Neuronal stem cell (in vitro differentiated cells): ENCODE measurements at places on chromosomes 2 and 18.

DNA sequence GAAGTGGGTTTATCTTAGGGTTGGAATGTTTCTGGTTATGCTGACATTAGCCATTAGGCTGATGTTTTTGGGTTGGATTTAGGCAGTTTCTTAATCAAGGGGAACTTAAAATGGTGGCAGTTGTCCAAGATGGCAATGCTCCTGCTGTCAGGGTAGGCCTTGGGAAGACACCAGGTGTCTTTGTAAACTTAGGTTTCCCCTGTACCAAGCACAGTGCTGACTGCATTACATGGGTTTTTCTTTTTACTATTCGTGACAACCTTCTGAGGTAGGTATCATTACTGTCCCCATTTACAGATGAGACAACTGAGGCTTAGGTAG lies 528 bp upstream of the ATG16L1 start:
- DNase-seq = no peak

DNA sequence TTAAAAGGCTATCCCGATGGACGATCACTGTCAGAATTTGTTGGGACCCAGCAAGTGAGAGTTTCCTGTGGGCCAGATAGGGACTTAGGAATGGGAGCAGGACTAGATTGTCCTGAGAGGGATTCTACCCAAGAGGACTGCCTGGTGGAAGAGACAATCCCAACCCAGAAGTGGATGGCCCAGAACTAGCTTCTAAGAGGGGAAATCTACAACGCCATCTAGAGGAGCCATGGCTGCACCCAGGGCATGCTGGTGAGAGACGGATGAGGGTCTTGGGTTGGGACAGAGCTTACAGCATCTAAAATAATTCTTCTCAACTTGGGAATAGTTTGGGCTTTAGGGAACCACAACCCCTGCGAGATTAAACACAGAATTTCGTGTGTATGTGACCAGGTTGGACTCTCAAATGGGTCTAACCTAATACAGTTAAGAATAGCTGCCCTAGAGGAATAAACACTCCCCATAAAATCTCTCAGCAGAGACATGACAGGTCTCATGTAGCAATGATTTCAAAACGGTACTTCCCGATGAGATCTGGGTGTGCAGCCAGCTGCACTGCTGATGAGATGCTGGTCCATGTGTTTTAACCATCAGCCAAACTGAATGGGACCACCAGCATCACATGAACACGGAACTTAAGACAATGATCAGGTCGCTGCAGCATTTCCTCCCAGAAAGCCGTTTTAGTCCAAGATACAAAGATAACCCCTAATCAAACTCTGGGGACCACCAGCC lies 50.8 kb downstream of the CCBE1 start:
- DNase-seq = no peak

DNA sequence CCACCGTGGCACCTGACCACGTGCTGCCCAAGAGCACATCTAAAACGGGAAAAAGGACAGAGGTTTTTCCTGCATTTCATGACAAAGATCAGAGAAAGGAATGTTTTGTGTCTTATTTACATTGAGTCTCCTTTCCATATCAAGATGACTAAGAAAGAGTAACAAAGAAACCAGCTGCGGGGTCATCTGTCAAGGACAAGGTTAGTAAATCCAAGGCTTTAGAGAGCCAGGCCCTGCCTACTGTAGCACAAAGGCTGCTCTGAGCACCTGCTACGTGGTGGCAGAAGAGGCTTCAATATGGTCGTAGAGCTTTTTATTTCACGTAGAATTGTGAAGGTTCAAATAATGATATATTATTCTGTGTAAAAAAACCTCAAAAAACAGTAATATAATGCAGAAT lies 51.0 kb downstream of the PRELID3A start:
- no peak for DNase-seq

DNA sequence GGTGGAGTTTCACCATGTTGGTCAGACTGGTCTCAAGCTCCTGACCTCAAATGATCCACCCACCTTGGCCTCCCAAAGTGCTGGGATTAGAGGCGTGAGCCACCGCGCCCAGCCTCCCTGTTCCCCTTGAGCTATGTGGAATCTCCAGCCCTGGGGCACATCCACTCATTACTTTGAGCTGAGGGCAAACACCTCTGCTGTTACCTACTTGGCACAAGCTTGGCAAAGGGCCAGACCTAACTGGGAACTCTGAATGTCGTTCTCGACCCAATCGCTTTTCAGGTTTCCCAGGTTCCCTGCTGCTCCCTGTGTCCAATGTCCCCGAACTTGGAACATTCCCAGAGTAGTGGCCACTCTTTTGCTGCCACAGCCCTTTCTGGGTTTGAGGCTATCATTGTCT lies 40.6 kb downstream of the CHST10 start:
- no peak for DNase-seq

DNA sequence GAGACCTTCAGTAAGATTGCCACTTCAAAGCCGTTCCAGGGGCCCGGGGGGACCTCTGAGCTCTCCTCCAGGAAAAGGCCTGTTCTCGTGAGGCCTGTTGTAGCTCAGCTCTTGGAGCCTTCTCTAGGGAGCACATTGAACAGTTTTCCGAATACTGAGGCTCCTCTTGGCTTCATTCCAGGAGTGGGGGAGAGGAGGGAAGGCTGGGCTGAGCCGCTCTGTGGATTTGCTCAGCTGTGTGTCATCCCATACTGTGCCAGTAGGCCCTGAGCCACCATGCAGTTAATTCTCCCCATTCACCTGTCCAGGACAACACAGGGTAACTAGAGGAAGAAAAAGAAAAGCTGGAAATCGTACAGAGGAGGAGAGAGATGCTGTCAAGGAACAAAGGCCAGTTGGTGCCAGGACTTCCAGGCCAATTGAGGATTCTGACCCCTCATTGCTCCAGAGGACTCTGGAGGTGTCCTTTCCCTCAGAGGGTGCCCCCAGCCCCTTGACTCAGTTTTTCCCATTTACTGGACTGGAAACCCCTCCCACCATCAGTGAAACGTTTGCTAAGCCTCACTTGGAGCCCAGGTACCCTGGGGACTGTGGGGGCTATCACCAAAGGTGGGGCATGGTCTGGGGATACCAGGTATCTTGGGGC lies 41.4 kb downstream of the HS1BP3 start:
- DNase-seq = no peak

DNA sequence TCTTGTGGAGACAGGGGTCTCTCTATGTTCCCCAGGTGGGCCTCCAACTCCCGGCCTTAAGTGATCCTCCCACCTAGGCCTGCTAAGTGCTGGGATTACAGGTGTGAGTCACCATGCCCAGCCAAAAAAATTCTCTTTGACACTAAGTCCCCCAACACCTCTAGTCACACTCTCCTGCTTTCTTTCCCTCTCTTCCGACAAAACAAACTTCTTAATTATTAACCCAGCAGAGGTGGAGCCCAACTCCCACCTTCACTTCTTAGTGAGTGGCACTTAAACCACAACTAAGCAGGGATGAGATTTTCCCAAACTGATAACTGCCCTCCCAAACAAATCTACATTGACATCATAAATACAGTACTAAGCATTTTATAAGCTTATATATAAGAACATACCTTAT lies 60.5 kb upstream of the PMAIP1 start:
- DNase-seq = no peak

DNA sequence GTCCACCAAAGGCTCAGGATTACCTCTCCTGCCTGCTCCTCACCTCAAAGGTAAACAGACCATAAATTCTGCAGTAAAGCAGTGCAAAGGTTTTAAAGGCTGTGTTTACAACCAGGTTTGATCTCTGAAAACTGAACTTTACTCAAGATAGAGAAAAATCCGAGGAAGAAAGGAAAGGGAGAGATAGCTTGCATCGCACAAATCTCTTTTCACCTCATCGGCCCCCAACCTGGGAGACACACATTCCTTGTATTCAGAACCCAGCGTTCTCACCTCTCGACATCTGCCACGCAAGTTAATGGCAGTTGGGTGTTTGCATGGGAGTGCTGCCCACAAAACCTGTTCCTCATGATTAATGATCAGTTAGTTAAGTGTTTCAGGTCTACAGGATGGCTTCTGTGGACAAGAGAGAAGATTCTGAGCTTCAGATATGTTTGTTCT lies 72.6 kb downstream of the GATA6 start:
- no peak for DNase-seq

DNA sequence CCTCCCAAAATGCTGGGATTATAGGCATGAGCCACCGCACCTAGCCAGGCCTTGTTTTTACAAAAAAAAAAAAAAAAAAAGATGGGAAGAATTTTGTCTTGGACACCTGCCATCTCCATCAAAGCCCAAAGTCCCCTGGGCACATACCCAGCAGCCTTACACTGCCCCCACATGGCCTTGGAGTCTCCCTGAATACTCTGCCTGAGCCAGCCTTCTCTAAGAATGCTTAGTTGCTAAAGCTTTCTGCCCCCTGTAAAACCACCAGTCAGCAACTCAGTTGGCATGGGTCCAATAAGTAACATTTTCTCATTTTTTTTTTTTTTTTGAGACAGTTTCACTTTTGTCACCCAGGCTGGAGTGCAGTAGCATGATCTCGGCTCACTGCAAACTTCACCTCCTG lies 40.6 kb downstream of the SPC25 start:
- DNase-seq = no peak

DNA sequence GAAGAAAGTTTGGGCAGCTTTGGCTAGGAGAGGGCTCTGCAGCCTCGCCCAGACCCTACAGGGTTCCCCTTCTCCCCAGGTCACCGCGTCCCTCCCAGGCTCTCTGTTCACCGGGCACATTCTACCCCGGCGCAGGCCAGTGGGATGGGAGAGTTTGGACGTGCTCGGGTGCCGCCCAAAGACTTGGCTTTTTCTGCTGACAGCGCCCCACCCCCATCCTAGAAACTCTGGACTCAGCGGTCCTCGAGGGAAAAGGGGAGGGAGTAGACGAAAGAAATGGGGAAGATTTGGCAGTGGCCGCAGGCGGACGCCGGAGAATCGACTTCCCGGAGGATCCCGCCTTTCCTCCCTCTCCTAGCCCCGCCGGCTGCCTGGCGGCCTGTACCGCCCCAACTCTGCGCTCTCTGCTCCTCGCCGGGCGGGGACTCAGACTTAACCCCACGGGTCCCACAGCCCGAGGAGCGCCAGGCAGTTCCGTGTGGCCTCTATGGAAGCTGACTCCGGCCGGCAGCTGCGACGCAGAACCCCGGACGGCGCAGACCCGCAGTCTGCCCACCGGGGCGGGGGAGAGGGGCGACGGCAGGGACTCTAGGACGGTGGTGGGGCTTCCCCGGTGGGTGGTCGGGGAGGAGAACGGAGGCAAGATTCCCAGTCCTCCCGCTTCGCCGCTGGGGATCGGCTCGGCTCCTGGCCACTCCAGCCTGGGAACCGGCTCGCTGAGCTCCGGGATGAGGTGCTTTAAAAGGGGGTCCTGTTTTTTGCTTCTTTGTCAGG lies 863 bp upstream of the SIX2 start:
- no peak for DNase-seq

DNA sequence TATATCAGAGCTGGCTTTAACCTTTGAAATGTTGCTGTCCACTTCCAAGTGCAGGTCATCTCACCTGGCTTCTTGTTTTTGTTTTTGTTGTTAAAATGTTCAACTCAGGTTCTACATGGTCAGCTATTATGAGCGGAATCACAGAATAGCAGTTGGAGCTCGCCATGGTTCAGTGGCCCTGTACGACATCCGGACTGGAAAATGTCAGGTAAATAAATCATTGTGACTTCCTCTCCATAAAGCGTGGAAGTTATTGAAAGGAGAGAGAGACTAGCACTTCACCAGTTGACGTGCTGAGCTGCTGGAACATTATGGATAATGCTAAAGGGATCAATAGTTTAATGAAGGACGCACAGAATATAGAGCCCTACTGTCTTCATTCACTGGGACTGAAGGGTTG lies 184.6 kb upstream of the BOD1L2 start:
- no peak for DNase-seq

DNA sequence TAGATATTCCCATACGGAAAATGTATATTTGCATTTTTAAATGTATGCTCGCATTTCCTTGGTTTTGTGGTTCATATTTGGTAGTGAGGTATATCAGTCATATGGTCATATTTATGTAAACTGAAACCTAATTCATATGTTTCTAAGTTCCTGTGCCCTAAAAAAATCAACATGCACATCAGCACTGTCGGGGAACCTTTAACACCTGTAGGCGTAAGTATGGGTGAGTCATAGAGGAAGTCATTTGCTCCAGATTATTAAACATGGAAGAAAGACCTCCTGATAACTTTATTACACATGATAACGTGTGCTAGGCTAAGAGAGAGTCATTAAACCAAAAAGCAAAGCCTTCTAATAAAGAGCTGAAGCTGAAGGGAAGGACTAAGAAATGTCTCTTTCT lies 437.7 kb downstream of the NRXN1 start:
- no peak for DNase-seq

- no peak for DNase-seq
Measured at GRCh38 chr2:128441341-128442052, 122.8 kb upstream of the HS6ST1 start.

GRCh38 chr2:12162269-12163247 lies 416.1 kb downstream of the LPIN1 start:
- no peak for DNase-seq

GRCh38 chr2:48249025-48249424 lies 280.9 kb upstream of the STON1 start:
- DNase-seq = no peak

DNA sequence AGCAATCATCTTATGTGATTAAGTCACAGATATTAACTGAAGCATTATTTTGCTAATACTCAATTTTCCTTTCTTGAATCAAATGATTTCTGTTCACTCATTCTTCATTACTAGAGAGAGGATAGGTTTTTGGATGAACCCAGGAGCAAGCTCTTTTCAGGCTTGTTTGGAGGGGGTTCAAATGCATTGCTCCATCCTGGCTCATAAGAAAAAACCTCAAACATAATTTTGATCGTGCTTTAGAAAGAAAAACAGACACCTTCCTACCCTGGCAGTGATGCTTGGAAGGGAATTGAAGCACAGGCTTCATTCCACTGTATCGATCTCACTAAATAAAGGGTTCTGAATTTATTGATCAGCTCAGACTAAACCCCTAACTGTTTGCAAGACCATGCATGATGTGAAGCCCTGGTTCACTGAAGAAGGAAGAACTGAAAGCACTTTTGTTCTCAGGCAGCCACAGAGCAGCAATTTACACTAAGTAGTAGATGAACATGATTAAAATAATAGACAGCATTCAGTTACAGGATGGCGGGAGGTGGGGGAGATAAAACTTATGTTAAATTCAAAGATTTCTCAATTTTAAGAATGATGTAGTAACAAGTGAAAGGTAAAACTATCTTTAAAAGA lies 53.4 kb downstream of the CDH2 start:
- DNase-seq = no peak

- no peak for DNase-seq
Measured at GRCh38 chr2:55106148-55106547, 55.9 kb upstream of the RTN4 start.

- no peak for DNase-seq
Measured at GRCh38 chr18:23779696-23780303, 90.5 kb downstream of the LAMA3 start.

GRCh38 chr2:33167622-33168245 lies 221.0 kb downstream of the LTBP1 start:
- no peak for DNase-seq

DNA sequence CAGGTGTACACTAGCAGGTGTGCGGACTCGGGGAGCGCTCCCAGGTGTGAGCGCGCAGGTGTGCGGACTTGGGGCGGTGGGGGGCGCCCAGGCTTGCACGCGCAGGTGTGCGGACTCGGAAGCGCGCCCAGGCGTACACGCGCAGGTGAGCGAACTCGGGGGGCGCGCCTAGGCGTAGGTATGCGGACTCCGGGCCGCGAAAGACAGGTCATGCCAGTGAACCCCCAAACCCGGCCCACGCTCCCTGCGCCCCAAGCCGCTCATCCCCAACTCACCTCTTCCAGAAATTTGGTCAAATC lies 342 bp downstream of the CYB5A start:
- no peak for DNase-seq

- DNase-seq = no peak
Measured at GRCh38 chr18:44179693-44180092, 501.0 kb upstream of the SETBP1 start.

- DNase-seq = no peak
Measured at GRCh38 chr18:49961271-49961670, 147.9 kb upstream of the ACAA2 start.
